ENCODE measurements at places on chromosomes 3 and 15. TPM values are rescaled to one million over a fixed set of nuclear protein-coding genes. Genes with fewer than 3 reads are reported as not detected.

CCR9 gene
- total RNA-seq: 0.09 TPM

DNA sequence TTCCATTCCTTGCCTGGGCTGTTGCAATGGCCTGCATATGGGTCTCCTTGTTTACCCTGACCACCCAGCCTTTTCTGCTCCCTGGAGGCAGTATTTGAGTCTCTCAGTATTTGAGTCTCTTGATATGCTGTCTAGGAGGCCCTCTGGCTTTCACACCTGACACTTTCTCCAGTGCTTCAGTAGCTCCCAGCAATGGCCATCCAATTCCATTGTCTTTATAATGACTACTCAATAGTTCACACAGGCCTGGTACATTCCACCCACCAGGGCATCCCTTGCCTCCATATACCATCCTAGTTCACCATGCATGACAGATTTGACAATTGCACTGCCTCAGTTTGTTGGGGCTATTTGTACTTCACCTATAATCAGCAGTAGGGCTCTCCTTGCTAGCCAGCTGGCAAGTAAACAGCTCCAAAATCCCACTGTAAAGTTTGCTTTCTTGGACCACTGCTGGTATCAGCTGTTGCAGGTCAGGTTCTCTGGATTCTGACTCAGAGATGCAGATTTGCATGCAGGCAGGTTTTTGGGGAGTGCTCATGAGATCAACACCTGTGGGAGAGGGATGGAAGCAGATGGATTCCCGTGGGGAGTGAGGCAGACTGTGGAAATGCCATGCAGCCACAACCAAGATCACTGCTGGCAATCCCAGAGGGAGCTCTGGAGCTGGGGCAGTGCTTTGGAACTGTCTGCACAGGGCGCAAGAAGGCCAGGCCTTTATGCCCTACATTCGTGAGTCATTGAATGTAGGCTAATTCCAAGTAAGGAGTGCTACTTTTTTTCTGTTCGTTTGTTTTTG, 19.1 kb upstream of the XIRP1 start:
- H3K27me3 ChIP-seq: no peaks in the 10 kb centered on the region
- no peak for DNase-seq
- no peak overlapping the region for H3K4me3 ChIP-seq

DNA sequence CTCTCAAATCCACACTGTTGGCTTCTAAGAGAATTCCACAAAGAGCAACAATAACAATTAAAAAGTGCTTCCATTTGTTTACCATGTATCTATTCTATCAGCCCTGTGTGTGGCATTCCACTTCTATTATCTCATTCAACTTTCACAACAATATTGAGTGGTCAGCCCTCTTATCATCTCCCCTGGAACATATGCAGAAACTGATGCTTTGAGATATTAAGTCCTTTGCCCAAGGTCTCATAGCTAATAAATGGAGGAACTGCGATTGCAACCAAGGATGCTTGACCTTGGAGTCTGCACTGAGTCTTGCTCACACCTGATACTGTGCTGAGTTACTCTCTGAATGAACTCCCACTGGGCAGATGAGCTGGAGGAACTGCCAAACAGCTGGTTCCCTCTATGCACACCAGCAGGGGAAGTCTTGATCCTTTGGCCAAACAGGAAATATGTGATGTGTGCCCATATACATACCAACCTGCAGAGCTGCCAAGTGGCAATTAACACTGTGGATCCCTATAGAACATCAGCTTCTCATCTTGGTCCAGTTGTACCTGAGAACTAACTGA, 144.7 kb upstream of the WNT5A start:
- H3K4me3 ChIP-seq: no peak overlapping the region
- no peaks in the 10 kb centered on the region for H3K4me1 ChIP-seq
- no peaks in the 10 kb centered on the region for H3K27me3 ChIP-seq
- no peaks in the 10 kb centered on the region for H3K36me3 ChIP-seq
- H3K27ac ChIP-seq: no peak overlapping the region
- no peak for DNase-seq

DNA sequence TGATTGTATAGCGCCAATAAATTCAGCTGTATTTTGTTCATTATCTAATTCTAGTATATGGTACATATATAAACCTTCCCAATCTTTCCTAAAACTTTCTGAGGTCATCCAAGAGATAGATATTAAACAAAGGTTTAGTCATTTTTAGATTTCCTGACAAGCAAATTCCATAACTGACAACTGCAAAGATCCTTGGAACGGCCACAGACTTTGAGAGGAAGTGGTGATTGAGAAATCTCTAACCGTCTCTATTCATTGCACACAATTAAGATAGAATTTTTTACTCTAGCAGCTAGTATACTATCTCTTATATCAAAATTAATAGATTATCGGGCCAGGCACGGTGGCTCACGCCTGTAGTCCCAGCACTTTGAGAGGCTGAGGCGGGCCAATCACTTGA, 4.7 kb downstream of the CSNK1G1 start:
- H3K4me3 ChIP-seq: no peak overlapping the region
- no peak for DNase-seq
- H3K4me1 ChIP-seq: no peaks in the 10 kb centered on the region
- H3K27ac ChIP-seq: no peak overlapping the region
- H3K36me3 ChIP-seq: no peaks in the 10 kb centered on the region
- H3K27me3 ChIP-seq: no peaks in the 10 kb centered on the region

DNA sequence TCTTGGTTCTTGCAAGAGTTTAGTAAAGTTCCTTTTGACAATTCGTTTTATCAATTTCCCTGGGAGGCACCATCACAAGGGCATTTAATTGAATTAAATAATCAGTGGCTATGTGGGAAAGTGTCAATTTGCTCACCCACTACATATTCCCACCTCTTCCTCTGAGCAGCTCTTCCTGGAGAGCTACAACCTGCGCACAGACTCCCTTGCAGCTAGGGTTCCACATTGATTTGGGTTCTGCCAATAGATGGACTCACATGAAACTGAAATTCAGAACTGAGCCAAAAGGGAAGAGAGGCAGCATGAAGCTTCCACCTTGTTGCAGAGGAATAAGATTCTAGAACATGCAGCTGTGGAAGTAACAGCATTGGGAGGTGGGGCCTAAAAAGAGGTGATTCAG, 94.8 kb downstream of the TLE3 start:
- DNase-seq: no peak
- no peaks in the 10 kb centered on the region for H3K4me1 ChIP-seq
- no peak overlapping the region for H3K27ac ChIP-seq
- H3K4me3 ChIP-seq: no peak overlapping the region

Measured in prostate gland (tissue), 2 donors.